ENCODE measurements at places on chromosomes 5 and 9.

DNA sequence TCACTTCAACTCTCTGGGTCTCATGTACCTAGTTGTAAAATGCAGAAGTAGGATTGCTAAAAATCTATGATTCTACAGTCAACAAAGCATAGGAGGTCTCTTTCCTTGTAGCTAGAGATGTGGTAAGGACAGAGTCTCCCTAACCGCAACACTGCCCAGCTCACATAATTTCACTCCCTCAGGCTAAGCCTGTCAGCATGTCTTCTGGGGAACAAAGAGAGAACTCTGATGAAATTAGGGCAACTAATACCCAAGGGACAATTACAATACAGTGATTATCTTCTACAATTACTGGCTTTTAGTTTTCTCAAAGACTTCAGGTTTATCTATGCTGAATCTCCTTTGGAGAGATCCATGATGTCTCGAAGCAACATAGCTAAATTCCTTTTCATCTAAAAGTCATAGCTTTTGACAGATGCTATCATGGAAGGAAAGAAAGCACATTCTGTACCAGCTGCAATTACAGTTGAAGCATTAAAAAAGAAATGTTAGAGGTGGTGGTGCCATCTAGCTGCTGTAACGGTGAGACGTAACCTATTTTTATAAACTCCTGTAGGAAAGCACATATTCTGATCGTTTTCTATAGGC is 141.1 kb upstream of the TARS1 start:
- no peak for DNase-seq

DNA sequence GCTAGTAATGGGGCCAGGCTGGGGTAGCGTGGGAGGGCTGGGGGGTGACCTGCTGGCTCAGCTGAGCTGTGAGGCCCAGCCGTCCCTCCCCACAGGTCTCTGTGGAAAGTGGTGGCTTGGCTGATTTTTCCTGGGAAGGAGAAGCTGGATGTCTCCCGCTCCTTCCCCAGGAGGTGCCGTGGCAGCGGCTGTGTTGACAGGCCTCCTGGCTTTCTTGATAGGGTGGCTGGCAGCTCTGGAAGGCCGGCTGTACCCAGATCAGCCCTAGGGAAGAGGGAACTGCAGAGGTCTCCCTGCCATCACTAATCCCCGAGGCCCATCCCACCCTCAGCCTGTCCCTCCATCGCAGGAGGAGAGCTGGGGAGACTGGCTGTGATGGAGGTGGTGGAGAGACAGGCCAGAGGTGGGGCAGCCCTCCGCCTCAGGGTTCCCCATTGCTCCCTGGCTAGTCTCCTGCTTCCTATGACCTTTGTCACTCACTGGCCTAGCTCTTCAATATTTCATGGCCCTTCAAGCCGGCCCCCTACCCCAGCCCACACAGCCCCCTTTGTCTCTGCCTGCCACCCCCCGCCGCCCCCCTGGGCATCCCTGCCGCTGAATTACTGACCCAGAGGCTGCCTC is 6.8 kb downstream of the CXXC5 start:
- DNase-seq: no peak

DNA sequence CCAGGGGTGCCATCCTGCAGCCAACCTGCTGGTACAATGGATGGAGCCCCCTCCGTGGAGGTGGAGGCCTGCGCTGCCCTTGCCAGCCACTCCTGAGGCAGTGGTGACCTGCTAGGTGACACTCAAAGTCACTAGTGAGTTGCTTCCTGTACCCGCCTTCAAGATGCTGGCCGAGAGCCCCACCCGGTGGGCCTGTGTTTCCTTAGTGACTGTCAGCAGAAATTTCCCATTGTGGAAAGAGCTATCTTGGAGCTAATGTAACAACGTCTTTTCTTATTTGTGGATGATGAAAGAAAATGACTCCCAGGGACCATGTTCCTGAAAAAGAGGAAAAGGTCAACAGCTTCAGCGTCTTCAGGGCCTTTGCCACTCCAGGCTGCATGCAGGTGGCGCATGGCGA is 117.0 kb upstream of the BOD1 start:
- no peak for DNase-seq

GRCh38 chr9:16787724-16788123 is 82.7 kb downstream of the BNC2 start:
- no peak for DNase-seq

GRCh38 chr5:159874263-159874662 is 42.0 kb upstream of the ADRA1B start:
- DNase-seq: no peak

DNA sequence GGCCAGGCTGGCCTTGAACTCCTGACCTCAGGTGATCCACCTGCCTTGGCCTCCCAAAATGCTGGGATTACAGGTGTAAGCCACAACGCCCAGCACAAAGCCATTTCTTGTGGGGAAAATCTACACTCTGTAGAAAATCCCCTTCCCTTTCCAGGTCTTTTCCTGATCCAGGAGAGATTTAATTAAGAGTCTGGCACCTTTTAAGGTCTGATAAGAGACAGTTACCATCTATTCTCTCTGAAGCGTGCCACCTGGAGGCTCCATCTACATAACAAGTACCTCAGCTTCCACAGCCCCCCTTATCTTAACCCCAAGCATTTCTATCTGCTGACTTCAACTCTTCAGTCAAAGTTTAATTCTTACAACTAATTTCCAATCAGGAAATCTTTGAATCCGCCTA is 71.4 kb upstream of the CDK20 start:
- no peak for DNase-seq

- no peak for DNase-seq
These were observed 32.6 kb upstream of the PRRC2B start for GRCh38 chr9:131361202-131361833.

- DNase-seq: no peak
These were observed 109.5 kb upstream of the CD180 start for GRCh38 chr5:67305913-67306710.

GRCh38 chr9:96193236-96193755 is 108.7 kb downstream of the HSD17B3 start:
- no peak for DNase-seq

DNA sequence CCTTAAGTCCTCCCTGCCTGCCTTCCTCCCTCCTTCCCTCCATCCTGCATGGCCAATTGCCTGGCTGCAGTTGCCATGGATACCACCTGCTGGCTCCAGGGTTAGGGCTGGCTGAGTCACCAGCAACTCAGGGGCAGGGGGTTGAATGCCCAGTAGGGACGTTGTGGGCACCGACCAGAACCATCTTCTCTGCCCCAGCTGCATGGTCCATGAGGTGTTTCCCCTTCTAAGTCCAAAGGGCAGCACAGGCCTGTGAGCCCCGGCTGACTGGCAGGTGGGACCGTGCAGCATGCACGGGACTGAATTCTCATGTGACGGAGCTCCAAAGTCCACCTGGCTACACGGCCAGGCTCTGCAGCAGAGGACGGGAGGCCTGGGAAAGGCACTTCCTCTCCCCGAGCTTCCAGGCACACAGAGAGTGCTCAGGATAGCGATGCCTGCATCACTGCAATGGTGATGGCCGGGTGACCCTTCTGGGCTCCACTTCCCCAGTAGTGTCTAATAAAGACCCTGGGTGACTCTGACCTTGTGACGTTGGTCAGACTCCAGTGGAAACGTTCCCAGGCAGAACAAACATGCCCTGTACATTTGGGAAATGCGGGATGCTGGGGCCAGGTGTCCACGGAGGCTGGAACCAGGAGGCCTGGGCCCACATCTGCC is 5.7 kb downstream of the ASS1 start:
- no peak for DNase-seq

DNA sequence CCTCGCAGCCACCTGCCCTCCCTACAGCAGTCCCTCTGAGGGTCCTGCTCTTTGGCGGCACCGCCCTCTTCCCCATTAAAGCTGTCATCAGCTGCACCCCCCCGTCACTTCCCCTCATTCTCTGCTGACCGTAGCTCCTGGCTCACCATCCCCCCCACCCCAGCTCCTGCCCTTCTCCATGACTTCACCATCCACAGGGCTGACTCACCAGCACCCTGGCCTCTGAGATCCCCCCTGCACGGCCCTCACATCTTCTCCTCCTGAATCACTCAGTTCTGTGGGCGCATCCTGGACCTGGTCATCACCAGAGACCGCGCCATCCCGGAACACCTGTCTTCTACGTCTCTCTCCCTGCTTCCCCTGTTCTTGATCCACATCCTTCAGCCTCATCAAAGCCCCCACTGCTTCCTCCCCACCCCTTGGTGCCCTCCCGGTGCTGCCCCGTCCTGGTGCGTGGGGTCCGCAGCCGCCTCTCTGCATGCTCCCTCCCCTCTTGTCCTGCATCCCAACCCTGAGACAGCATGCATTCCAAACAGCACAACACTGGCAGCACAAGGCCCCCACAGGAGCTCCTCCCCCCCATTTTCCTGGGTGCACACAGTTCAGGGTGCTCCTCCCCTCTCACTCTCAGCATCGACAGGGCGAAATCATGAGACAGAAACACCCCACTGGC is 12.9 kb downstream of the FLT4 start:
- no peak for DNase-seq
